ENCODE measurements at places on chromosomes 2 and 18. TPM values are rescaled to one million over a fixed set of nuclear protein-coding genes. Genes with fewer than 3 reads are reported as not detected.

The CAB39 gene
- 78.2 TPM for total RNA-seq

DNA sequence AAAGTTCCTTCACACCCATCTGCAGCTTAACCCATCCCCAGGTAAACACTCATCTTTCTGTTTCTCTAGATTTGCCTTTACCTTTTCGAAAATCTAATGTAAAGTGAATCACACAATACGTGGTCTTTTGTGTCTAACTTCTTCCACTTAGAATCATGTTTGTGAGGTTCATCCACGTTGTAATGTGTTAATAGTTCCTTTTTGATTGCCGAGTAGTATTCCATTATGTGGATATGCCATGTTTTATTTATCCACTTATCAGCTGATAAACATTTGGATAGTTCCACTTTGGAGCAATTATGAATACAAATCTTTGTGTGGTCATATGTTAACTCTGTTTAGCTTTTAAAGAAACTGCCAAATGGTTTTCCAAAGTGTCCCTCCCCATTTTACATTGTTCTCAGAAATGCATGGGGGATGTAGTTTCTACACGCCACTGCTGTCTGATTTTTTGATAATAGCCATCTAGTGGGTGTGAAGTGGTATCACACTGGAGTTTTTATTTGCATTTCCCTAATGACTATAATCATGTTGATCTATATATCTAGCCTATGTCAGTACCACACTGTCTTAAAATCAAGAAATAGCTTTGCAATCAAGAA is 22.3 kb downstream of the PECR start:
- DNase-seq, result no peak

GRCh38 chr2:57906152-57906732 is 140.4 kb upstream of the VRK2 start:
- peak; percentile 17 for DNase-seq

The SERTAD2 gene
- total RNA-seq, result 3.0 TPM

The RNMT gene
- total RNA-seq, result 15.5 TPM
